ENCODE measurements at places on chromosomes 6 and 20. TPM values are rescaled to one million over a fixed set of nuclear protein-coding genes. Genes with fewer than 3 reads are reported as not detected.
A peak's percentile ranks its signal among the peaks of the same experiment; 100 is the strongest.

DNA sequence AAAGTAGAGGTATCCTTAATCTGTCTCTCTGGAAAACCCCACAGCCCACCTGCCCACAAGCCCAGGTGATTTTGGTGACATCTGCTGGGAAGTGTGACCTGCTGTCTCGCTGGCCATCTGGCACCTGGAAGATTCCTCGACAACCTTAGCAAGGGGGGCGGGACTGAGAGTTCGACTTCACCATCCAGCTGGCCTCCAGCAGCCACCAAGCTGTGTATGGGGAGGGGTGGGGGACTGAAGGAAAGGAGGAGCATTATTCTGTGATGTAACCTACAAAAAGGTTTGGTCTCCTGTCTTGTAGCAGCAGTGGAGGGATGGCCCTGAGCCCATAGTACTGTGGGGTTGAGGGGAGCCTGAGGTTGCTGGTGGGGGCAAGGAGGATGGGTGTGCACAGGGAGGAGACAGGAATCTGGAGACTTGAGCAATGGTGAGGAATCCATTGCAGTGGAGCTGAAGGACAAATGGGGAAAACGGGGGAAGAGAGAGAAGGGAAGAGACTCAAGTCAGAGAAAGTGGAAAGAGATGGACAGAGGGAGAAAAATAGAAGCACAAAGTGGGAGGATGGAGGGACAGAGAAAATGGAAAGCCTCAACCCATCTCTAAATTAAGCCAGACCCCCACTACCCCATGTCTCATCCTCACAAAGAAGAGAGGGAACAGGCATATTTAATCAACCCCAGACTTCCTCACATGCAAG is 4.0 kb downstream of the LY6G6F start:
- DNase-seq: no peak

Gene CAPN11
- polyA plus RNA-seq: 0.09 TPM

Gene PBOV1
- polyA plus RNA-seq: not detected

DNA sequence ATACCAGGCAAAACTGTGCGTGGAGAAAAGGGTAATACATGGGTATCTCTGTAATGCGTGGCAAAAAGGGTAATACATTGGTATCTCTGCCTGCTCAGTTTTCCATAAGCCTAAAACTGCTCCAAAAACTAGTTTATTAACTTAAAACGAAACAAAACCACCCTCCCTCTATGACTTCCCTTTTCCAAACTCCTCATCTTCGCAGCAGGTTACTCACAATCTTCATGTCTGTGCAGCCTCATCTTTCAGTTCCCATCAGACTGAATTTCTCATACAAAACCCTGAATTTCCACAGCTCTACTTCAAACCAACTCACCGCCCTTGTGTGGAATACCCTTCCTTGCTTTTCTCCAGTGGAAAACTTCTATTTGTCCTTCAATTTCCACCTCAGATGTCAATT is 199.4 kb downstream of the PHACTR1 start:
- no peak for DNase-seq

- no peak for DNase-seq
Observed at GRCh38 chr20:5703681-5704101, 46.5 kb upstream of the SHLD1 start.

GRCh38 chr6:169073311-169073710 is 180.3 kb downstream of the THBS2 start:
- no peak for DNase-seq

DNA sequence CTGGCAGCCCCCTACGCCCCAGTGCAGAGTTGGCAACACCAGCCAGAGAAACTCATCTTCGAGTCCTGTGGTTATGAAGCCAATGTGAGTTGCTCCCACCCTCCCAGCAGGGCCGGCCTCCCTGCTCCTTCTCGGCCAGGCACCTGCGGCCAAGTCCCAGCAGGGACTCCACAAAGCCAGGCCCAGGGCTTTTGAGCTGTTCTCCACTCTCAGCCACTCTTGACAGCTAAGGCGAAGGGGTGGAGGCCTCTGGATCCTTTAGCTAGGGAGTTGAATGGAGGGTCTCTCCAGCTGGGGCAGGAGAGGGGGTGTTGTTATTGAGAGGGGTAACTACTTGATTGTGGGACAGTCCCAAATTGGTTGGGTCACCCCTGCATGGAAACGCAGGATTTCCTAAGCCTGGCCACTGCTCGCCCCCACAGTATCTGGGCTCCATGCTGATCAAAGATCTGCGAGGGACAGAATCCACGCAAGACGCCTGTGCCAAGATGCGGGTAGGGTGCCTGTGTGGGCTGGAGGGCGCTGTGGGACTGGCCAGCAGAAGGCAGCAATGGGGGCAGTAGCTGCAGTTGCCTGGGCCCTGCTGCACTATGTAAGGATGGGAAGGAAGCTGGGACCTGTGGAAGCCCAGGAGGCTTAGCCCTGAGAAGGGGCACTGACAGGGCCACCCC is 58.3 kb downstream of the TCP11 start:
- no peak for DNase-seq

- no peak for DNase-seq
Observed at GRCh38 chr6:3693831-3694230, 57.7 kb downstream of the PXDC1 start.

Gene GNMT
- 119 TPM for polyA plus RNA-seq

- no peak for DNase-seq
Observed at GRCh38 chr6:26439151-26440125, 866 bp upstream of the BTN3A3 start.

DNA sequence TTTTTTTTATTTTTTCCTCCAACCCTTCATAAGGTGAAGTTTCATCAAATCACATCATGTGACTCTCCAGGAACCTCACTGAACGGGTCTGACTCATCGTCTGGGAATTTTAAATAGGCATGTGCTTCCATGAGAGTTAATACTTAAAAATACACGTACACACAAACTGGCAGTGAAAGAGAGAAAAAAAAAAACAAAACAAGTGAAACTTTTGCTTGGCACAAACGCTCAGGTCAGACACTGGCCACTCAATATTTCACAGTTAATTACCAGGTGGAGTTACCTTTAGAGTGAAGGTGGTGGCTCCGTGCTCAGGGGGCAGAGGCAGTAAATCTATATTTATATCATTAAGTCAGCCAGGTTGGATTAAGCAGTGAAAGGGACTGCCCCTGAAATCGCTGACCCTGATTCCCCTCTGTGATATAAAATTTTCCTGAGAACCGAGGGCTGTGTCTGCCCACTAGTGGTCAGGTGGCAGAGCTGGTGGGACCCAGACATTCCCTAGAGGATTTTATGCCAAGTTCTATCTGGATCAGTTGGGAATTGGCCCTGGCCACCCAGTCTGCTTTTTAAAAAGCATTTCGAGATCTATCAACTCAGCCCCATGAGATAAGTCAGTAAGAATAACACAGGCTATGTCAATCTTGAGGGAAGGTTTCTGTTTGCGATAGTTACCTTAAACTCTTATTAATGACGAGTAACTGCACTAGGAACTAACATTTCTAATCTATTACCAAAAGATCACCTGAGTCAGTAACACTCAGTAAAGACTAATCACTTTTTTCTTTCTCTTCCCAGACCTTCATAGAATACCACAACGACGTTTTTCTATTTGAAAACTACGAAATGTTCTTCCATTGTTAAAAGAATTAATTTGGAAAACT is 259.1 kb downstream of the HDGFL1 start:
- DNase-seq: no peak

Gene LINC00237
- not detected for polyA plus RNA-seq

GRCh38 chr20:8571611-8572010 is 439.5 kb downstream of the PLCB1 start:
- no peak for DNase-seq

- no peak for DNase-seq
Observed at GRCh38 chr6:26493258-26493657, 6.8 kb upstream of the BTN1A1 start.

DNA sequence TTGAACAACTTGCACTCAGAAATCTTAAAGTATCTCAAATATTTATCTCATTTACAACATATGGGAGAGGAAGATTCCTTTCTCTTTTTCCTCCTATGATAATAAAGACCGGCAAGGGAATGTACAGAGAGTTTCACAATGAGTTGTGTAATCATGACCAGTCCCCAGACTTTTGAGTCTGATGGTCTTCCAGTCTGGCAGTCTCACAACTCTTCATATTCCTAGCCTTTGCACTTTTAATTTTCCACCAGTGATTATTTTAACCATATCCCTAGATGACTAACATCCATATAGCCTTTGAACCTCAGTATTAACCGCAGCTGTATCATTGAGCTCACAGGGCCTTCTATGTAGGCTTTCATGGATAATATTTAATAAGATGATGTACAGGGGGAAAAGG is 278.5 kb downstream of the KHDC1L start:
- no peak for DNase-seq

GRCh38 chr20:17807651-17808050 is 107.9 kb downstream of the BANF2 start:
- DNase-seq: no peak

GRCh38 chr20:52905241-52905994 is 66.7 kb upstream of the TSHZ2 start:
- DNase-seq: no peak

DNA sequence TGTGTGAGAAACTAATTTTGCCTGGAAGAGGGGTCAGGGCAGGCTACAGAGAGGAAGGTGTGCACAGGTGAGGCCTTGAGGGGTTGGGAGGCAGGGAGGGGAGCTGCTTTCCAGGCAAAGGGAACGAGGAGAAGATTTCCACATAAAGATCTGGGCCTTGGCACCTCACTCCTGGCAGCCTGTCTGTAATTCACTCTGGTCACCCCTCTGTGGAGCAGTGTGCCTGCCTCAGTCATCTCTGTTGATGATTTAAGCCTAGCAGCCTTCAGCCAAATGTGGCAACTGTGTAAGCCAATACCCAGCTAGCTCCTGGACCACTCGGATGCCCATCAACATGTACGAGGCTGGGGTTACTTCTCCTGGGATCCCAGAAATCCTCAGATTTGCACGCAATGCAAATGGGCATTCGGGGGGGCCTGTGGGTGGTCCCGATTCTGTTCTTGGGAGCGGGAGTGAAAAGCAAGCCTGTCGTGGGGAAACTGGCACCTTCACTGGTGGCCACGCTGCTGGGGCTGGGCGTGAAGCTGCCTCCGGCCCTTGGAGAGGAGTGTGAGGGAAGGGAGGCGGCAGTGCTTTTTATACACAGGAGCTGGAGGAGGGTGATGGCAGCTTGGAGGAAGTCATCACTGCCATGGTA is 360.4 kb downstream of the ZFAND3 start:
- no peak for DNase-seq

- no peak for DNase-seq
Observed at GRCh38 chr6:144661116-144661806, 376.1 kb downstream of the UTRN start.

Gene FOXF2
- not detected for polyA plus RNA-seq

DNA sequence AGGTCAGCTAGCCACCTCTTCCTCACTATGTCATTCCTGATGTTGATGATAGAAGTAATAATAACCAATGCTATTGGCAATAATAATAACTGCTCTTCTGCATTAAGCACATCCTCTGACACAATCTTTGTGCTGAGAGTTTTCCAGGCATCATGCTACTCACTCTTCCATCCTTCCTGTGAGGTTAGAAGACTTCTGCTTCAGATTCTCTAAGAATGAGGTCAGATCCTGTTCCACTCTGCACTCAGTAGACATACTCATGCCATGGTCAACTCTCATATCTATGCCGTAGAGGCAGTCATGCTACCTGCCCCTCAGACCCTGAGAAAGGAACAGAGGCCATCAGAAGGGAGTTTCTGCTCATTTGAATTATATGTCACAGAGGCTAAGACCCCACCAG is 98.1 kb upstream of the TOP1 start:
- DNase-seq: no peak

DNA sequence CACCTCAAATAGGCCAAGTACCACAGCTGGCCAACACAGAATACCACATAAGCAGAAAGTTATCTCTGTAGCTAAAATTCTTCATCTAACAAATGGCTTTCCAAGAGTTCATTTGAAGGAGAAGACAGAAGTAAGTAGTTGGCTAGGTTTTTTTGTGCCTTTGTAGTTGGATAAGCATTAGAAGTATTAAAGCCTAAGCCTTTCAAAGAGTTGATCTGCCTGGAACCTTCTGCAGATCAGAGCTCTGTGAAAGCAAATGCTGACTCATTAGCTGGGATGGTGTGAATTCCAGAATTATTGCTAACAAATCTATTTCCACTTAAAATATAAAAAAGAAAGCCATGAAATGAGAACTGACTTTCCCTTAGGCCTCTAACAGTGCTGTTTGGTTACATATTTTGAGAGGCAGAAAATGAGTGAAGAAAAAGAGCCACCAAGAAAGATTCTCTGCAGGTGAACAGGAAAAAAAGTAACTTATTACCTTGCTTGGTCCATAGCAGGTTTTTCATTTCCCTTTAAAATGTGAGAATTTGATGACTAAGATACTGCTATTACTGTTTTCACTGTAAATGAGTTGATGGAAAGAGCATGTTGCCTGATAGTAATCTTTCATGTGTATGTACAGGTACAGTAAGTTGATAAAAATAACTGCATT is 763.2 kb upstream of the FLRT3 start:
- no peak for DNase-seq

- DNase-seq: peak; percentile 54
Observed at GRCh38 chr20:4195499-4195898, 180.1 kb upstream of the RNF24 start.

DNA sequence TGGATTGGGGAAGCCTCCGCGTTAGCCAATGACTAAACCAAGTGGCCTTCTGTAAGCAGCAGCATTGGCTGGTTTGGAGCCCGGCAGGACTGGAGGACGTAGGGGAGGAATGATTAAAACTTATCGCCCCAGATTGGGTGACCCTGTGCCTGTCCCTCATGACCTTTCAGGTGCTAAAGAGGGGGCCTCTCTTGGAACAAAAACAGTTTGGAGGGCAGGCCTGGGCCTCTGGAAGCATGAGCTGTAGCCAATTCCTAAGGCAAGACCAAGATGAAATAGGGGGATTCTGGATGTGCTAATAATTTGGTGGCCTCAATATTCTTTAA is 1.4 kb downstream of the GMPR start:
- DNase-seq: no peak

DNA sequence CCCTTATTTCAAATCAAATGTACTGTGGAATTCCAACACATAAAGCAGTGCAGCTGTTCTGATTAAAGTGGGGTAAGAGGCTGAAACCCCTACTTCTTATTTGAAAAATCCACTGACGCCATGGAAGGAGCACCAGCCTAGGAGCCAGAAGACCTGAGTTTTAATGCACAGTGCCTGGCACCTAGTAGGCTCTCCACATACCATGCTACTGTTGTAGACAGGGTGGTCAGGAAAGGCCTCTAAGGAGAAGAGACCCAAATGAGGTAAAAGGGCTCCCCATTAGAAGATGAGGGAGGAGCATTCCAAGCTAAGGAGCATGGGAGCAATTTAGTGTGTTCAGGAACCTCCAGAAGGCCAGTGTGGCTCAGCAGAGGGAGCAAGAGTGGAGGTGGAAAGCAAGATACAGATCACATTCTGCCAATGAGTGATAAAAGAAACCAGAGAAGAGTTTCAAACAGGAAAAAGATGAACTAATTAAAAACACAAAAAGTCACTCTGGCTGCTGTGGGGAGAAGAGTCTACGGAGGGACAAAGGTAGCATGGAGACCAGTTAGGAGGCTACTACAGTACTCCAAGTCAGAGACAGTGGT is 11.8 kb upstream of the ZNF76 start:
- no peak for DNase-seq

- DNase-seq: peak; percentile 17
Observed at GRCh38 chr6:1044040-1044836, 267.7 kb upstream of the FOXQ1 start.

GRCh38 chr6:140070846-140071473 is 696.5 kb upstream of the CITED2 start:
- no peak for DNase-seq

All from liver (tissue), 10 donors.